ENCODE measurements at places on chromosomes 6 and 20.

DNA sequence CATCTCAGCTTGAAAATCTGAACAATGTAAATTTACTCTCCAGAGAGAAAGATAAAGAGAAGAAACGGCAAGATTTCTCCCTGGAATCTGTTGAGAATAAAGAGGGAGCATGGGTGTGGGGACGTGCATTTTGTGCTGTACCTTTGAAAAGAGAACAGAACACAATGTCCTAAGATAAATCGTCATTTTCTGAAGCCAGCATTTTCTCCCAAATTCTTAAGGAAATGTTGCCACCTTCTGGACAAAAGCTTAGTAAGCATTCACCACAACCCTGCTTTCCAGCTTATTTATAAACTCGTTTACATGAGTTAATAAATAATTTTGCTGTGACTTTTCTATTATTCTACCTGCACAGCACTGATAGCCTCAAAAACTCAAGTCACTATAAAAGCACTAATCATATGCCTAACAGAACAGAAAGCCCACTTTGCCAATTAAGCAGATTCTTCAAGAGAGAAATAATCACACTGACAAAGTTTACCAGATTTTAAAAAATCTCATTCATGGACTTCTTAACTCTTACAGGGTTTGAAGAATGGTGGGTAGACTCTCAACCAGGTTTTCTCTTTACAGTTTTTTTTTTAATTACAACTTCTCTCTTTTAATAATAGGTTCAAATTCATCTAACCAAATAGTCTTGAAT is 155.8 kb downstream of the MBOAT1 start:
- DNase-seq: peak; percentile 48

GRCh38 chr6:36743538-36744303 is 46.1 kb downstream of the RAB44 start:
- DNase-seq: no peak

- no peak for DNase-seq
These were observed 12.0 kb downstream of the PRKN start for GRCh38 chr6:162715601-162716000.

DNA sequence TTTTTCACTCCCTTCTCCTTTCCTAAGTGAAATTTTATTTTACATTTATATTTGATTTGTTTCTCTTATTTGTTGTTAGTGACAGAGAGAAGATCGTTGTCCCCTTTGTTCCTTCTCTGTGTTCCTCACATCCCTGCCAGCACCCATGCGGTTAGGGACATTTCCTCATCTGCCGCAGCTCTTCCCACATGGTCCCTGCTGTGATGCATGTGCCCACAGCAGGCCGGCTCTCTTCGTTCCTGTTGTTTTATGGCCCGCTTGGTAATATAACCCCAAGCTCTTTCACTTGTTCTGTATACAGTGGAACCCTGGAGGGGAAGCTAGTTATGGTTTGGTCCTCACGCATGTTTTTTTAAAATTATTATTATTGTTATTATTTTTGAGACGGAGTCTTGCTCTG is 23.6 kb downstream of the DTD1 start:
- no peak for DNase-seq

DNA sequence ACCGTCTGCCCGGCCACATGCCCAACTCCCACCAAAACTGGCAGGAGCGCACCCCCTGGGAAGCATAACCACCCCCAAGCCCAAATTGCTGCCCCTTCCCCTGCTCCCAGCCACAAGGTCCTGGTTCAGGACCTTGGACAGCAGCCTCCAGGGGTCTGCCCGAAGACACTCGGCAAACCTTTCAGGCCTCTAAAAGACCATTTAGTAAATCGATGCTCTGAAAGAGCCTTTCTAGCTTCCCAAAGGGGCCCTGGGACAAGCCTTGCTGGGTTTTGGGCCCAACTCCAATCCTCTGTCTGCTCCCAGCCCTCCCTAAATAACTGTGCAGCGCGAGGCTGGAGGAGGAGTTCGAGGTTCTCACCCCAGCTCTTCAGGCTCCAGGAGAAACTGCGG is 30.5 kb downstream of the GRM4 start:
- no peak for DNase-seq

DNA sequence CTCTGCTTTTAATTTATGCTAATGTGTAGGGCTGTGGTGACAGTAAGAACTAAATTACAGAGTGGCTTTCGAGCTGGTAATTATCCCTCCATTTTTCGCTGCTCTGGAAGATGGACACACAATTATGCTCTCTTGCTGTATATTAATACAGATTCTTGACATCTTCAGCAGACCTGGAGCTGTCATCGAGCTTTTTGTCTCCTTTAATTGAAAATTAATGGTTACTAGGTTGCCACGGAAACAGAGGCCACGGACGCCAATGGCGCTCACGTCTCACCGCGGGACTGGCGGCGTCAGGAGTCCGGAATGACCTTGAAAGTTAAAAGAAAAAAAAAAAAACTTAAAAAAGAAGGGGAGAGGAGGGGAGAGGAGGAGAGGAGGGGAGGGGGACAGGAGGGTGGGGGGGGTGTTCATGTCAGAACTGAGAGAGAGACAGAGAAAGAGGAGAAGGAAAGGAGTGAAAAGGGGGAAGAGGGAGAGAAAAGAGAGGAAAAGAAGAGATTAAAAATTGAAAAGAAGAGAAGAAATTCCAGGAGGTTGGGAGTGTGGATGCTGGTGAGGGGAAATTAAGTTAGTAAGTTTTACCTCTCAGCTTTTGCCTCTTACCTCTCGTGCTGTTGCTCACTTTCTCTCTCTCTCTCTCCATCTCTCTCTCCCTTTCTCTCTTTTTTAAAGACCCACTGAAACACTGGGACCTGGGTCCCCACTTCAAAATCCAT is 22.1 kb upstream of the FOXP4 start:
- no peak for DNase-seq

GRCh38 chr20:57868310-57868709 is 158.5 kb upstream of the PMEPA1 start:
- no peak for DNase-seq

- DNase-seq: no peak
These were observed 23.7 kb downstream of the POM121L2 start for GRCh38 chr6:27288136-27289044.
